ENCODE measurements at places on chromosomes 6 and 20.

GRCh38 chr20:20414640-20415220, 46.8 kb downstream of the INSM1 start:
- no peak for DNase-seq

GRCh38 chr20:5550733-5551529, 199.3 kb upstream of the SHLD1 start:
- no peak for DNase-seq

DNA sequence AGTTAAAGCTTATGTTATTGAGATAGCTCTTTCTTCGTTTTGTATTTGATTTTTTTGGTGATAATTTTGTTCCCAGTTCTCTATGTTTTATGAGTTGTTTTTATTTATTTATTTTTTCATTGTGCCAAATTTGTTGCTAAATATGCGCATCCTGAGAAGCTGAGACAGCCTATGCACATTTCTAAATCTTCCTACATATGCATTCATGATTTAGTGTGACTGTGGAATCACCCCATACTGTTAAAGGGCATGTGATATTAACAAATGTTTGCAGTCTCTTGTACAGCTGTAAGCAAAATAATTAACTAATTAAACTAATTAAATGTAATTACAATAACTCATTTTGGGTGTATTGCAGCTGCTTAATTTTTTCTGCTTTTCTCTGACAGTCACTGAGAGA, 10.4 kb downstream of the TFAP2B start:
- no peak for DNase-seq

DNA sequence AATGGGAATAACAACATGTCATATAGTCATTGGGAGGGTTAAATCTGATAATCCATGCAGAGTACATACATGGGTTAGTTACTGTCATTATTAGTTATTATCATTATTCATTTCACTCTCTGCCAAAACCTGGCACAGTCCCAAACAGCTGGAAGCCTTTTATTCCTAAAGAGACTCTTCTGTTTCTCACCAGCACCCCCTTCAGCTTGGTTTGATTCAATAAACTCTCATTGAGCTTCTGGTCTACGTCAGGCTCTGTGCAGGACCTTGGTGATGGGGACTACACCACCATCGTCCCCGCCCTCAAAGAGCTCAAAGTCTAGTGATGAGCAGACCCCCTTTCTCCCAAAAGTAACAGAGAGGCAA, 2.3 kb downstream of the KCNK15 start:
- DNase-seq, result no peak

DNA sequence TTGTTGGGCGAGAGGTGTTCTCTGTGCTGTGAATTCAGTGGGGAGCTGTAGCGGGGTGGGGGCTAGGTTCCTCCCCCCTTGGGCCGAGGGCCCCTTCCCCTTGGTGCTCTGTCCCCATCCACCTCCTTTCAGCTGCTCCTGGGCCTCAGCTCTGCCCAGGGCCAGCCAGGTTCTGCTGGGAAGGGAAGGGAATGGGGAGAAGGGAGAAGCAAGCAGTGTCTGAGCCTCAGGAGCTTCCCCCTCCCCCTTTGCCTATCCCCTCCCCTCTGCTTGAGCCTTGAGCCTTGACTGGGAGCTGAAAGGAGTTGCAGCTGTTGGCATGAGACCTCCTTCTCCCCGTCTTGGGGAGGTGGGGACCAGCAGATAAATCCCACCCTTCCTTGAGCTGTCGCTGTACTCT, 576 bp upstream of the RRP36 start:
- no peak for DNase-seq

- DNase-seq, result no peak
Observed at GRCh38 chr20:8342391-8342790, 210.3 kb downstream of the PLCB1 start.

DNA sequence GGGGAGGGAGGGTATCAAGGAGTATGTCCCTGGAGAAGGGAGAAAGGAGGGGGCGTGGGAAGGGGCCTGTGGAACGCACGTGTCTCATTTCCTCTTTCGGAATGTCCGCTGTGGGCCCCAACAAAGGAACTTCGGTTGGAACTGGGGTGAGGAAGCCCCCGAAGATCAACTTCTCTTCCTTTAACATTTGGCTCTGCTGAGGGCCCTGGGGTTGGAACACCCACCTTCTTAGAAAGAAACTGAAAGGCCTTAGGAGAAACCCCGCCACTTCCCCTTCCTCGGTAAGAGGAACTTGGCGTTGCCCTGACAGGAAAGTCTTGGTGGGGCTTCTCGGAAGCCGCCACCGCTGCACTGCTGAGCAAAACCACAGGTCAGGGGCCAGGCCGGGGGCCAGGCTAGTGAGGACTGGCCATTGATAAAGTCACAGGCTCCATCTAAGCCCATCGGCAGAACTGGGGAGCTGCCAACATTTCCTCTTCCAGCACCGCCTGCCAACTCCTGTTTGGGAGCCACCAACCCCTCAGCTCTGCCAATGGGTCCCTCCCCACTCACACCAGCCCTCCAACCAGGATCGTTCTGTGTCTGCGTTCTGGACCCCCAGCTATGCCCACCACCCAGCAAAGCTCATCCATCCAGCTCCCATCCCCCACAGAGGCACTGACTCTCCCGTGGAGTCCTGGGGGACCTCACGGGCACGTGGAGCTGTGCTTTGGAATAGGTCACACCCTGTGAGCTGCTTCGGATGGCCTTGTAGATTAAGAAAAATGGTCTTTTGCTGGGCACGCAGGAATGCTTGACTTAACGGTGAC, 44.8 kb downstream of the FGD2 start:
- DNase-seq, result no peak

DNA sequence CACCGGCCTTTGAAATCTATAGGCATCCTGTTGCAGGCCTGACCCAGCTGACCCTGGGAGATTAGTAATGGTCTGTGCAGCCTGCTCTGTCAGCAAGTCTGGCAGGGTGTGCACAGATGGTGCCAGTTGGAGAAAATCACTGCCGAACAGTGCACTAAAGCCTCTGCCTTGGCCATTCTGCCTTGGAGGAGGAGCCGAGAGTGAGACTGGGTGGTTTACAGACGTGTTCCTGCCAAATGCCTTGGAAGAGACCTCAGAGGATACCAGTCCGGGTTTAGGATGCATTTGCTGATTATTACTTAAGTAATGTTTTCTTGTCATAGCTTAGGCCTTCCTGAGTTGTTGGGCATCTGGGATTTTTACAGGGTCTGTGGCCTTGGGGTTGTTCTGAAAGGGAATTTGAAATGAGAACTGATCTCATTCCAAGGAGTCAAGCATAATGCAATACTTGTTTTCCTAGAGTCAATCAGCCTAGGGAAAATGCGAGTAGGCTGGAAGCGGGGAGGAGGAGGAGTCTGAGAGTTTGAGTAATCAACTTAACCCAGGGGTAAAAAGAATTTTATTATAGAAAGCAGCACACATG, 292.1 kb downstream of the SOX4 start:
- no peak for DNase-seq

DNA sequence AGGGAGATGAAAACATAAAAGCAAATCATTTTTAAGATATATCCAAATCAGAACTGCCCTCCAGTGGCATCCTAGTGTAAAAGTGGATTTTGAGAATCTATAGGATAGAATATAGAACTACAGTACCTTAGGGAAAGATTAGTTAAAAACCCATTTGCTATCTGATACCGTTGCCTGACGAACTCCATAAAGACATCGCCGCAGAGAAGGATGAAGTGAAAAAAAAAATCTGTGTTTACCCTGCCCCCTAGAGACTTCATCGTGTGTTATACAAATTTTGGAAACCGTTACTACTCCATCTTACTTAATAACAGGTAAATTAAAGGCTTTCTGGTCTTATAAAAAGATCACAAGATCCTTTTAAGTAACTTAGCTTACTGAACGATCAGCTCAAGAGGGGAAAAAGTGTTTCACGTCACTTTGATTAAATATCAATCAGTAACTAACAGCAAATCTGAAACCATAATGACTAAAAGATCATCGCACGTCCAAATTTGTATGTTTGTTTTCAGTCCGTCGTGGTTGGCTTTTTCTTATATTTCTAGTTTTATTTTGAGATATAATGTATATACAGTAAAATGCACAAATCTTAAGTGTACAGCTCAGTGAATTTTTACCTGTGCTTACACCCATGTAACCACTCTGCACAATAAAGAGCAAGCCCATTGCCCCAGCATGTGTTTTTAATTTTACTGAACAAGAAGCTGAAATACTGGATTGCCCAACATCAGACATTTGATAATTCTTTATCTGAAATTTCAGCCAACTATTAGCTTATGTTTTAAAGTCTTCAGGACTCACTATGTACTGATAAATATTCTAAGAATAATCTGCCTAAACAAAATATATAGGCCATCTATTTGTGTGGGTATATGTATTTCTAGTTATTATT, 881 bp upstream of the MCM3 start:
- no peak for DNase-seq

GRCh38 chr6:84002226-84002625, 31.3 kb upstream of the MRAP2 start:
- no peak for DNase-seq

DNA sequence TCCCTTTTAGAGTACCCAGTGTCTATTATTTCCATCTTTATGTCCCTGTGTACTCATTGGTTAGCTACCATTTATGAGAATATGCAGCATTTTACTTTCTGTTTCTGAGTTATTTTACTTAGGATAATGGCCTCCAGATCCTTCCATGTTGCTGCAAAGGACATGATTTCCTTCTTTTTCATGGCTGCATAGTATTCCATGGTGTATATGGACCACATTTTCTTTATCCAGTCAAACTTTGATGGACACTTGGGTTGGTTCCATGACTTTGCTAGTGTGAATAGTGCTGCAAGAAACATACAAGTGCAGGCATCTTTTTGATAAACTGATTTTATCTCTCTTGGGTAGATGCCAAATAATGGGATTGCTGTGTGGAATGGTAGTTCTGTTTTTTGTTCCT, 55.4 kb downstream of the ZBTB2 start:
- no peak for DNase-seq

DNA sequence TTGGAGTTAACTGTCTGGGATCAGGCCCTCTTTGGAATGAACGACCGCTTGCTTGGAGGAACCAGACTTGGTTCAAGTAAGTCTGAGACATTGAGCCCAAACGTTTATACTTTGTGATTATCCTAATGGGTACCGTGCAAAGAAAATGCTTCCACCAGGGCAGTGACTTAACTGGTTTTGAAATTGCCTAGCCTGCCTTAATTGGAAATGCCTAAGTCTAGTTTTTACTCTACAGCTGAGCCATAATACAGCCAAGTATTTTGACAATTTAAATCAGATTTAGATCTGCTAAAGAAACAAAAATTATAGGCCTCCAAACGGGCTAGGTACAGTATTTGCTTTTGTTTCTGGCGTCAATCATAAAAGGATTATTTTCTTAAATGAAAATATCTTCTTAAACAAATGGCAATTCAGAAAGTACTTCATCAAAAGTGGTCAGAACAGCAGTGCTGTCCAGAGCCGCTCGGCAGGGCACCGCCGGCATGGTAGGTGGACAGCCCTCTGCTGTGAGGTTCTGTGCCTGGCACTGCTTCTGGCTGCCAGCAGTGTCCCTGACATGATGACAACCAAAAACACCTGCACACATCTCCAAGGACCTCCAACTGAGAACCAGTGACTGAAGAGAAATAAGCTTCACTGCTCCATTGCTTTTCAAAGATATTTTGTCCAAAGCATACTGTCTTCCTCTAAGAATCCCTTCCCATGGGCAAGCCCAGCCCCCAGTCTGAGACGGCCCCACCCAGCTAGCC, 55.6 kb downstream of the EZR start:
- DNase-seq, result no peak

DNA sequence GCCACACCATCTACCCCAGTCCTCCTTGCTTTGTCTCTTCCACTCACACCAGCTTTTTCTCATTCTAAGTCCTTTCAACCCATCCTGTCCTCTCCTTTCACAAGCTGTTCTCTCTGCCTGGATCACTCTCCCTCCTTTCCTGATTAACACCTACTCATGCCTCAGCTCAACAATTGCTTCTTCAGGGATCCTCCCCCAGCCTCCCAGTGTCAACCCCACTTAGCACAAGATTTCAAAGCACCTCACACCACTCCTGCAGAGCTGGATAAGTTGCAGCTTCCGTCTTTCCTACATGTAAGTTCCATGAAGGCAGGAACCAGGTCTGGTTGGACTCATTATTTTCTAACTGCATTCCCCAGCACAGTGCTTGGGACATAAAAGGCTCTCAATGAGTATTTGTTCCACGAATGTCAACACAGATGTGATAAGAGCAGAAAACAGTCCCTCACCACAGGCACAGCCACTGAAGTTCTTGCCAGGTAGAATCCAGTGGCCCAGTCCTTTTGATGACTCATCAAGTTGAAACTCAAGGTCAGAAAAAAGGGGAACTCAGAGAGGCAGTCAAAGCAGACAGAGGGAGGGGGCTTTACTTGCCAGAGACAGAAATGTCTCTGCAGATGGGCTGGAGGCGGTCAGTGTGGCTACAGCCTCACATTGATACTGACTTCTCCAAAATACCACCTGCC, 193.4 kb upstream of the PRDM1 start:
- no peak for DNase-seq

DNA sequence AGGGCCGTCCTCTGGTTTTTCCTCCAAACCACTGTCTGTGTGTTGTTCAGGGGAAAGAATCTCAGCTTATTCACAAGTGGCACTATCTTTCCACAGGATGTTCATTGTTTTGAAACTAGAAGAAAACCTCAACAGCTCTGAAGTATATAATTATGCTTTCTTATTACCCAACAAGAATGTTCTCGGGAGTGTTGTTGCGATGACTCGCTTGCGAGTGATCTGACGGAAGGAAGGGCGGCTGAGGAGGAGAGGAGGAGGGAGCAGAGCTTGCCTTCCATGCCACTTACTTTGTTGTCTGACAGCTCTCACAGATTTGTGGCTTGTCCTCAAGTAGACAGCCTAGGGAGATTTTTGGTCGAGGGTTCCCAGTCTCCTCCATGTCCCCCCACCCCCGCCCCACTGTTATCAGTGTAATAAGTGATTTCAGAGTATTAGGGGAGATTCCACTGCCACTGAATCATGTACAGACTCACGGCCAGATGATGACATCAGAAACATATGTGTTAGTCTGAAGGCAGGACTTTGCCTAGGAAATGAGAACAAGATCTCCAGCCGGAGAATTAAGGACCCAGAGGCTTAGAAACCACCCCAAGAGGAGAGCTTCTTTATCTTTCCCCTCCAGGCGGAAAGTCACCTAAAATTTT, 80.7 kb upstream of the CCN6 start:
- DNase-seq, result no peak

DNA sequence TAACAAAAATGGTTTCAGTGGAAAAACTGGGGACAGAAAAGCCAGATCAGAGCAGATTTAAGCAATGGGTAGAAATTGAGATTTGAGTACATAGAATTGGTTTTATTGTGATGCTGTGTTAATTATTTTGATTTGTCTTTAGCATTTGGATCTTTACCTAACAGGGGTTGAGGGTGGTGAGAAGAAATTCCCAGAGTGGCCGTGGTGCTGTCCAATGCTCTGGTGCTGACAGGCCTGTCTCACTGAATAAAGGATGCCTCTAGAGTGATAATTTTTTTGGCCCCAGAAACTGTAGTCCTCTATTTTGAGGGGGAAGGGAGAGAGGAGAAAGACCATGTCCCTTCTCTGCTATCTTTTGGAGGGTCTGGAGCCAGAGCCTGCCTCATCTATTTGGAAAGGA, 79.1 kb downstream of the LYRM2 start:
- DNase-seq, result no peak
